ENCODE measurements at places on chromosomes 3 and 15.

- no peak for DNase-seq
Observed at GRCh38 chr3:174146008-174146407, 713.1 kb upstream of the NAALADL2 start.

DNA sequence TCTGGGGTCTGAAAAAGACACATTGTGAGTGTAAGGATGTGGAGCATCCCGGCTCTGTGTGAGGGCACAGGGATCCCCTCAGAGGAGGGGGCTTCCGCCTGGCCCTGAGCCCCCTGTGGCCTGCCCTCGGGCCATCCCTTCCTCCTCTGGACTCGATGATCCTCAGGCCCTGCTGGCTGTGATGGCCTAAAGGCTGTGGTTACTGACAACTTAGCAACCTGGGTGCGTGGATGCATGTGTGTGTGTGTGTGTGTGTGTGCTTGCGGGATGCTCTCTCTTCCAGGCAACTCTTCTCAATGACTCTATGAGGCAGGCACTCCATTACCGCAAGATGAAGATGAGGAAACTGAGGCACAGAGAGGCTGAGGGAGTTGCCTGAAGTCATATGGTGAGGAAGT lies 66.0 kb downstream of the ASB7 start:
- no peak for DNase-seq

- DNase-seq = no peak
Observed at GRCh38 chr3:112128843-112129727, 4.0 kb downstream of the GCSAM start.

- no peak for DNase-seq
Observed at GRCh38 chr3:26621906-26622620, 509 bp upstream of the LRRC3B start.

GRCh38 chr3:70582803-70583202 lies 270.4 kb upstream of the MDFIC2 start:
- DNase-seq = no peak

DNA sequence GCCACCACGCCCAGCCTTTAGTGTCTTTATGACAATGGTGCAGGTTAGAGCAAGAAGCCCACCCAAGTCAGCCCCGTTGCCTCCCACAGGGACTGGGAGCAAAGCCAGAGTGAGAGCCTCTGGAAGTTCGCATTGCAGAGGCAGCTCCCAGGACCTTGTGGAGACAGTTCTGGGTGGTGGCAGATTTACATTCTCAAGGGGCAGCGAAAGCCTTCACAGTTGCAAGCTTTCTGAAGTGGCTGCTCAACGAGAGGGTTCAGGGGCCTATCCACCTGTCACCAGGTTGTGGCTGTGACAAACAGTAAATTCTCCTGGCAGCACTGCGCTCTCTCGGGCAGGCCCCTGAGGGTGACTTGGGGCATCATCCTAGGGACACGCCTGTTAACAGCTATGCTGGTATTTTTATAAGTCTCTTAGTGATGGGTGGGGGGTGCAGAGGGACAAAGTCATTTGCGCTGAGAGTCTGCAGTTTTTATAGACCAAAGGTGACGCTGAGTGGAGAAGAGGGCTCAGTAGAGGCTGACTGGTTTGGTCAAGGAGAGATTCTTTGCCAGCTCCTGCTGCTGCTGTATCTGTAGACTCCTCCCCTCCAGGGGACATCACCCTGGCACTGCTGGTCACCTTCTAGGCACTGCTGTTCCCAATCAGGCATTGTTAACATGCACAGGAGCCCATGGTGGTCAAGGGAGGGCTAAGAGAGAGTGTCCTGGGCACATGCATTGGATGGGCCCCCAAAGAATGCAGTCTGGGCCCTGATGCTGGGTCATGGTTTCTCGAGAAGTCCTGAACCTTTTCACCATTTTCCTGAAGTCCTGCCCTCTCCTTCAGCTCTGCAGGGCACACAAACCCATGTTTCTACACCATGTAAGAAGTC lies 57.5 kb upstream of the KLF13 start:
- DNase-seq = no peak

- no peak for DNase-seq
Observed at GRCh38 chr15:57320631-57321220, 55.6 kb upstream of the CGNL1 start.

- DNase-seq = no peak
Observed at GRCh38 chr3:101936419-101937356, 87.4 kb downstream of the NFKBIZ start.

DNA sequence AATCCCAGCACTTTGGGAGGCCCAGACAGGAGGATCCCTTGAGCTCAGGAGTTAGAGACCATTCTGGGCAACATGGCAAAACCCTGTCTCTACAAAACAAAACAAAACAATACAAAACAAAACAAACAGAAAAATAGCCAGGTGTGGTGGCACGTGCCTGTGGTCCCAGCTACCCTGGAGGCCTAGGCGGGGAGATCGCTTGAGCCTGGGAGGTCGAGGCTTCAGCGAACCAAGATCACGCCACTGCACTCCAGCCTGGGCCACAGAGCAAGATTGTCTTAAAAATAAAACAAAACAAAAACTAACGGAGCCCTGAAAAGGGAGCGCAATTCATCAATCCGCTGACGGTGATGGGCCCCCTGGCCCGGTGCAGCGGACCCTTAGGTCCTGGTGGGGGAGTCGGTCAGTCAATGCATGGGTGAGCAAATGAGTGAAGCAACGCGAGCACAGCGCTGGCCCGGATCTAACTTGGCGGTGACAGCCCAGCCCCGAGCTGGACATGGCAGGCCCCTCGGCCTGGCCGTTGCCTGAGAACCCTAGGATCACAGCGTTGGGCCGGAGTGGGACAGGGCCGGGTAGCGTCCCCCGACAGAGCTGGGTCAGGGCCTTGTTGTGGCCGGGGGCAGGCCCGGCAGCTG lies 52.4 kb upstream of the BLM start:
- DNase-seq = peak; percentile 90

DNA sequence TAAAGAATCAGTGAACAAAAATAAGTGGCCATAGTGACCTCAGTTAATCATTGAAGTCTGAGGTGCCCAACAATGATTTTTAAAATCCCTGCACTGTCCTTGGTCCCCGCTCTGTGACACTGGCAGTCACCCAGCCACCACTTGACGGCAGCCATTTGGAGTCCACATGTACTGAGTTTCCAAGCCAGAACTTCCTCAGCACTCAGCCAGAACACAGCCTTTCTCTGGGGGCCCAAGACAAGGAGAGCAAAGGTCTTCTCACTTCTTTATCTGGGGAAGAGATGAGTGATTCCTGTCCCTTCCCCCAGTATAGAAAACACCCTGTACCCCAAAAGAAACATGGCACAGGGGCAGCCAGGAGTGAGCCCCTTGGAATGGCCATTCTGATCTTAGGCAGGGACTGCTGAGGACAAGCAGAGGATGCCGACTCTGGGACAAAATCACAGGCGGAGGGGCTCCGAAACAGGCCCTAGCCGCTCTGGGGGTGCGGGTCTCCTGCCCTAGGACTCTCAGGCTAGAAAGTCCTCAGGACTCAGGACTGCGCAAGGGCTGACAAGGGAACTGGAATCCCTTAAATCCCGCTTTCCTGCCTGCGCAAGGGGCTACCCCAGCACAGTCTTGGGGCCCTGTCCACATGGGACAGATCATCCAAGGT lies 12.8 kb downstream of the PAK6 start:
- no peak for DNase-seq

DNA sequence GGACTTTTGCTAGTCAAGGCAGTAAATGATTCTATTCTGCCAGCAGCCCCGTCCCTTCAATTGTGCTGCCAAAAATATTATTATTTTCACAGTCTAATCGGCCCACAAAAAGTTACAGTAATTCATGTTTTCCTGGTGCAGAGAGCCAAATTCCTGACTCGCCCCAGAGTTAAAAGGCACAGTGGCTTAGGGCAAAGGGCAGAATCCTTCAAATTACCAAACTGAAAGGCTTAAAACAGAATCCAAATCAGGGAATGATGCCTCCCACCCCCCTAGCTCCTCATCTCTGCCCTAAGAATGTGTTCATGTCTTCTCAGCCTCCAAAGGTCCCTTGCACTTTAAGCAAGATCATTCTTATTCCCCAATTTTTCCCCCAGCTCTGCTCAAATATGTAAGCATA lies 477.8 kb upstream of the PROK2 start:
- no peak for DNase-seq

GRCh38 chr3:58370407-58370806 lies 37.7 kb downstream of the PXK start:
- DNase-seq = no peak

DNA sequence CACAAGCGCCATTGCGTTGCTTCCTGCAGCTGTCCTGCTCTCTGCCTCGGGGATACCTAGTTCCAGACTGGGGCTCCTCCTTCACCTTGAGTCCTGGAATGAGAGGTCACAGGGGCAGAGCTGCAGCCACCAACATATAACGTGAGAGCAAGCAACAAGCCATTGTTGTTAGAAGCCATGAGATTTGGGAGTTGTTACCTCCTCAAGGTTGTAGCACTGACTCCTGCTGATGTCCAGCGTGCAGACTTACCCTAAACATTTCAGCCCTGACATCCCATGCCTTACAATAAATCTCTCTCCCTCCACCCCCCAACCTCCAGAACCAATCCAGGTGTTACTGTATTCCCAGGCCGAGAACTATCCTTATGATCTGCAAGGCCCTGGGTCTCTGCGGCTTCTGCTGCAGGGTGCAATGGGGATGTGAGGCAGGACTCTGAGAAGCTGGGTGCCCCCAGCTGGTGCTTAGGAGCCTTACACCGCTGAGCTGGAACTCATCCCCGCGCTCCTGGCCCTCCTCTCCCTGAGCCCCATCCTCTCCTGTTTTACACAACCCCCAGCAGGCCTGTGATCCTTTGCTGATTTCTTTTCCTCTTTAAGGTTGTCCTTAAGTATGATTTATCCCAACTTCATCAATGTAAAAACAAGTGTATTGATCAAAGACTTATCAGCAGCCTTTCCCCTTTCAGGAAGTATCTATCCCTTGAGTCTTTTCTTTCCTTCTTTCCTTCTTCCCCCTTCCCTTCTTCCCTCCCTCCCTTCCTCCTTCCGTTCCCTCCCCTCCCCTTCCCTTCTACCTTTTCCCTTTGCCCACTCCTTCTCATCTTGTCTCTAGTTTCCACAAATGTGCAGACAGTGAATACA lies 84.2 kb upstream of the ABHD2 start:
- DNase-seq = peak; percentile 47

DNA sequence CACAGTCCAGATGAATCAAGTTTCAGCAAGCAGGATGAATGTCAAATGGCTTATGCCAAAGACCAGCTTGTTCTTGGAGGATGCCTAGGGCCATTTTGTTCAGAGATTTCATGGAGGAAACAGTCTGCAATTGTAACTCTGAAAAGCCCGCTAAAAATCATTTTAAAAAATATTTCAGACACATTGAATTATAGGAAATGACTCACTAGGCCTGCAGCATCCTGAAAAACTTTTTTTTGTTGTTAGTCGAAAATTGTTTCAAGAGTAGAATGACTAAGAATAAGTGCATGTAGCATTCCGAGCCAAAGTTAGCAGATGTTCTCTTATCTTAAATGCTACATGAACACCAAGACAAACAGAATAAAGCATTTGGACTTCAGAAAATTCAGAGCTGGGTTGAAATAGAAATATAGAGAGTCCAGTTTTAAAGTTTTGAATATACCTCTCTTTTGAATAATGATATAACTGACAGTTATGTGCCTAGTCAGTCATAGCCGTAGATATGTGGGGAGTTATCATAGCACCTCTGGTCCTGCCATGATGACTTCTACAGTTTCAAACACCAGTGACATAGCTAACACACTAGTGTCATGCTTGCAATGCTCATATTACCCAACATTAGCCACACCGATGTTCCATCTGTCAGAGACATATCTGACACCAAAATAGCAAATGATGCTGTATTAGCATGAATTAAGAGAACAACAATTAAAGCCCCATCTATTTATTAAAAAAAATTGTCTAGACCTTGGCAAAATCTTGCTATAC lies 1462.8 kb upstream of the GBE1 start:
- no peak for DNase-seq

DNA sequence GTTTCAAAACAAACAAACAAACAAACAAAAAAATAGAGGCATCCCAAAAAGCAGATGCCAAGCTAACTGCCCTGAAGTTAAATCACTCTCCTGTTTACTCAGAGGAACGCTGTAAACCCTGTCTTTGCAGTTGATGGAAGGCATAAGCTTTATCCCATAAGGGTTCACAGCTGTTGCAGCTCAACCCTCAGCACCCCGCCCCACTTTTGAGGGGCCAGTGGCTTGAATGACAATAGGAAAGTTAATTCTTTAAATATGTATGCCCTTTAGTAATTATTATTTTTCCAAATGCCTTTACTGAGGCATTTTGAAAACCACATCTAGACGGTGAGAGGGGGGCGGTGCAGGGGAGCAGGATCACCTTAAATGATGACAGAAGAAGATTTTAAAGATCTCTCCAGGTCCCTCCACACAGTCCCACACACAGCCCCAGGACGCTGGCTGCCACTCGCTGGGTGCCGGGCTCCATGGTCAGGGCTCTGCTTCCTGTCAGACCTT lies 272.1 kb downstream of the FAM43A start:
- no peak for DNase-seq

DNA sequence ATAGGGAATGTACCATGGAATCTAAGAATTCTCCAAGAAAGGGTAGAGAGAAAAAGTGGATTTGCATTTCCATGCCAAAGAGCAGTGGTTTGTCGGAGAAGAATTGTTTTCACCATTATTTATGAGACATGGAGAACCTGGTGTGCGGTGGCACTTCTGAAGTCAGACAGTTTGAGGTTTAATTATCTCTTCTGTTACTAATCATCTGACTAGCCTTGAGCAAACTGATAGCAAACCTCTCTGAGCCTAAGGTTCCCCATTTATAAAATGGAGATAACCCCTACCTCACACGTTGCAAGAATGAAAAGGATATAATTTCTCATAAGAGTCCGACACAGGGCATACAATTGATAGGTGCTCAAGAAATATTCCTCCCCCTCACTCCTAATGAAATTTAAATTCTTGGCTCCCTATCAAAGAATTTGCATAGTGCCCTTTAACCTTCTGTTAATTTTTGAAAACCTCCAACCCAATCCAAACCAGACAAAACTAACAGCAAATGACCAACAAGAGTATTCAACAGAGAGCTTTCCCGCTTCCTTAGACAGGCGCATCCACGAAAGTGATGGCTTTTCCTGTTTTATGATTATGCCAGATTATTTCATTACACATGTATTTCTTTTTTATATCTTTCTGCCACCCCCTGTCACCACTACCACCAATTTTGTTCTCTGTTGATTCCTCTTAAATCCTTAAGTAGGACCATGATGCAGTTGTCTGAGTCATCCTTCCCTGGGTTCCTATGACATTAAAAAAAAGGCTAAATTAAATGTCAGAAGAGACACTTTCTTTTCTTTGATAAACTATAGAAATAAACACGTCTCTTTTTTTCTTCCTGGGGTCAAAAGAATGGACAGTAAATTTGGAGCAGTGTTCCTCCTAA lies 28.5 kb downstream of the TMEM212 start:
- DNase-seq = no peak

GRCh38 chr3:188940573-188940932 lies 231.2 kb upstream of the TPRG1 start:
- DNase-seq = no peak

- DNase-seq = no peak
Observed at GRCh38 chr3:114697401-114697800, 403.6 kb downstream of the TIGIT start.
